ENCODE measurements at places on chromosomes 1 and 21. TPM values are rescaled to one million over a fixed set of nuclear protein-coding genes. Genes with fewer than 3 reads are reported as not detected.

The TTC22 gene
- total RNA-seq = 18.6 TPM

The PCAT6 gene
- total RNA-seq = not detected

The TRIM62 gene
- 26.2 TPM for total RNA-seq

The KRTAP19-5 gene
- not detected for total RNA-seq

The ARHGEF19 gene
- 13.1 TPM for total RNA-seq

The ESRRG gene
- not detected for total RNA-seq

The LYPD8 gene
- total RNA-seq = not detected

The RPE65 gene
- not detected for total RNA-seq

GRCh38 chr21:38669186-38669585, 136.5 kb upstream of the ETS2 start:
- no peak for DNase-seq
- H3K27me3 ChIP-seq = no peaks in the 10 kb centered on the region
- no peak overlapping the region for H3K4me3 ChIP-seq
- H3K27ac ChIP-seq = no peak overlapping the region
- no peaks in the 10 kb centered on the region for H3K36me3 ChIP-seq

DNA sequence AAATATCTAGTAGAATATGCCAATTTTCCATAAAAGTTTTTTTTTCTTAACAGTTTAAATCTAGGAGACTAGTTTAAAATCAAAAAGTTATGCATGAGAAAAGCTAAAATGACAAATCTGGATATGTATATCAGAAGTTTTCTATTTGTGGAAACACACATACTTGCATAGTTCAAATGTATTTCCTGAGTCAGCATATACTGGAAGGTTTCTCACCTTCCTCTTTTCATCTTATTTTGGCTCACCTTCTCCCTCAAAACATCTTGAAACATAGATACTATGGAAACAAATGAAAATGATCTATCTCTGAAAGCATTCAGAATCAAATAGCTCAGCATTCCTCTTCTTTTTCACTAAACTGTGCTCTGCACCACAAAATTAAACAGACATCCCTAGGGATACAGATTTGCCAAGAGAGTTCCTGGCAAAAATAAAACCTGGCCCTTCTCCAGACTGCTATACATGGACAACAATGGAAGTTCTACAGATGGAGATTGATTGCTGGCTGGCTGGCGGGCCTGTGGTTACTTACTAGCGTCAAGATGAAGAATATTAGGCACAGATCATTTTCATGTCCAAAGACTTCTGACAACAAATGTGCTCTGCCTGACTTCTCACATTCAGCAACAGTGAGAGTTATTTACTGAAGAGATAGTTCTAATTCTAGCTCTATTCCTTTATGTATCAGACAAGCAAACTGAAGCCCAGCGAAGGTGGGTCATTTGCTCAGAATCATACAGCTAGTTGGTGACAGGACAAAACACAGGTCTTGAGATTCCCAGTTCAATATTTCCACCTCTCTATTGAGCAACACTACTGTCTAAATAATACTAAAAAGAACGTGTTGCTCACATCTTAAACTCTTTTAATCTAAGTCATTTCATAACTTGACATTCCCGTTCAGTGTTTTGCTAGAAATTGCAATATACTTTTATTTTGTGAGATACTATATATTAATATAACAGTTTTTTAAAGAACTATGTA, 26.6 kb downstream of the DIPK1A start:
- no peak overlapping the region for H3K27ac ChIP-seq
- H3K27me3 ChIP-seq = no peaks in the 10 kb centered on the region
- no peak overlapping the region for H3K4me3 ChIP-seq
- DNase-seq = no peak

DNA sequence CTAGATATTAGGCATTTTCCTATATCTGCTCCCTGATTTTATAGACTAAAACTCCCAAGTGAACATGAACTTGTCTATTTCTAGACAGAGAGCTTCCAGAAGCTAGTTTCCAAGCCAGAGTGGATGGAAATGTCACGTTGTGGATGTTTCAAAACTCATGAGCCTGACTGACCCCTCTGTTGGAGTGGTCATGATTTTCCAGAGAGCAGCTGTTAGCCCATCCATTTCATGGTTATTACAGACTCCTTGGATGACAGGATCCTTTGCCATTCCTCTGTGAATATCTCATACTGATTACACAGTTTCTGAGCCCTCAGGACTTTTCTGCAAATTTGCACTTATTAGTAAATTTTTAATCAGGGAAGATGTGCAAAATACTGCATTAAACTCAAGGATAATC, 76.8 kb upstream of the ATF3 start:
- no peak overlapping the region for H3K4me3 ChIP-seq
- DNase-seq = no peak
- no peaks in the 10 kb centered on the region for H3K36me3 ChIP-seq
- no peak overlapping the region for H3K27ac ChIP-seq
- H3K4me1 ChIP-seq = no peaks in the 10 kb centered on the region

DNA sequence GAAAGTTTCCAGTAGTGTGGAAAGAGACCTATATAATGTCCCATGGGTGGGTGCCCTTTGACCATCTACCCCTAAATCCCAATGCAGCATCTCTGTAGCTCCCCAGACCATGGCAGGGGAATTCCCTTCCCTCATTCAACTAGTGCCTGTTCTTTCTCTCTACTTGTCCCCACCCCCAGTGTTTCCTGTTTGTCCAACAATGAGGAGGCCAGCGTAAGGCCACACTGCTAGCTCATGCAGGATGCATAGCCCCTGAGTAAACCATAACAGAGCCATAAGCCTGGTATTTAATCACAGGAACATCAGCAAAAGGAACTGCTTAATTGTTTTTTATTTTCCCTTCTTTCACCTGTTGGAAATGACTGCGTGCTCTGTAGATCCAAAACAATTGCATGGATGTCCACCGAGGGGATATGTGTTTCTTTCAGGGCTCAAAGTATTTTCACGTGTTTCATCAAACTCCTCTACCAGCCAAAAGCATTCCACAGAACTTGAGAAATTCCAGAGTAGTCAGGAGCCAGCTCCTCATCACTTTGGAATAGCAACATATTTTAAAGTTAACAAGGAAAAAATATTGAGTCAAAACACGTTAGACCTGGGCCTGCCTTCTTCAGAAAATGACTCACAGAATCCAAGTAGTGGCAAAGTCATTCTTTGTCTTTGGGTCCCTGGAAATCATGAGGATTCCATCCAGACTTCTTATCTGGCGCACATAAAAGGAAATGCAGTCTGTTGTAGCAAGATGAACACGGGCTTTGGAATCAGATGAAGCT, 162.5 kb upstream of the SGIP1 start:
- no peak for DNase-seq
- peaks cover 41% of the 10 kb centered on the region for H3K36me3 ChIP-seq
- H3K4me3 ChIP-seq = no peak overlapping the region
- peaks cover 96% of the 10 kb centered on the region for H3K4me1 ChIP-seq
- peak overlapping the region; percentile 47 for H3K27ac ChIP-seq

DNA sequence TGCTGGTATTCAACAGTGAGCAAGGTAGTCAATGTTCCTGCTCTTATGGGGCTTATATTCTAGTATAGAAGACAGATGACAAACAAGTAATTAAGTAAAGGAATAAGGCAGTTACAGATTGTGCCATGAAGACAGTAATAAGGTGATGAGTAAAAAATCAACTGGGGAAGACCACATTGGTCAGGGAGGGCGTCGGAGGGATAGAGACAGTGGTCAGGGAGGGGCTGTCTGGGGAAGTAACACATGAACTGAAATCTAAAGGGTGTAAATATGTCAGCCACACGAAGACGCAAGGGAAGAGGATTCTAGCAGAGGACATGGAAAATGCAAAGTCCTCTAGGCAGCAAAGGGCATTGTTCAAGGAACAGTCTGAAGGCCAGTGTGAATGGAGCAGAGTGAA, 10.1 kb downstream of the IL12RB2 start:
- no peak overlapping the region for H3K27ac ChIP-seq
- H3K27me3 ChIP-seq = no peaks in the 10 kb centered on the region
- no peak for DNase-seq

DNA sequence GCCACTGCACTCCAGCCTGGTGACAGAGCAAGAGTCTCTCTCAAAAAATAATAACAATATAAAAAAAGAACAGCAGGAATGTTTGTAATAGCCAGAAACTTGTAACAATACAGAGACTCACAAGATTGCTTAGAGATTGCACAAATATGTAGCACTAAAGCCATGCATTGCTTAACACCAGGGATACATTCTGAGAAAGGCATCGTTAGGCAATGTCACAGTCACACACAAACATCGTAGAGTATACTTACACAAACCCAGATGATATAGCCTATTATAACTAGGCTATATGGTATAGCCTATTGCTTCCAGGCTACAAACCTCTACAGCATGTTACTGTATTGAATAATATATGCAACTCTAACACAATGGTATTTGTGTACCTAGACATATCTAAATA, 45.3 kb downstream of the GPATCH2 start:
- H3K4me1 ChIP-seq = no peaks in the 10 kb centered on the region
- no peak overlapping the region for H3K4me3 ChIP-seq
- no peak overlapping the region for H3K27ac ChIP-seq
- no peaks in the 10 kb centered on the region for H3K36me3 ChIP-seq
- H3K27me3 ChIP-seq = no peaks in the 10 kb centered on the region

GRCh38 chr21:22791376-22791775, 1793.2 kb downstream of the NCAM2 start:
- H3K4me1 ChIP-seq = no peaks in the 10 kb centered on the region
- no peak overlapping the region for H3K4me3 ChIP-seq
- H3K27me3 ChIP-seq = no peaks in the 10 kb centered on the region
- H3K36me3 ChIP-seq = no peaks in the 10 kb centered on the region
- no peak for DNase-seq

DNA sequence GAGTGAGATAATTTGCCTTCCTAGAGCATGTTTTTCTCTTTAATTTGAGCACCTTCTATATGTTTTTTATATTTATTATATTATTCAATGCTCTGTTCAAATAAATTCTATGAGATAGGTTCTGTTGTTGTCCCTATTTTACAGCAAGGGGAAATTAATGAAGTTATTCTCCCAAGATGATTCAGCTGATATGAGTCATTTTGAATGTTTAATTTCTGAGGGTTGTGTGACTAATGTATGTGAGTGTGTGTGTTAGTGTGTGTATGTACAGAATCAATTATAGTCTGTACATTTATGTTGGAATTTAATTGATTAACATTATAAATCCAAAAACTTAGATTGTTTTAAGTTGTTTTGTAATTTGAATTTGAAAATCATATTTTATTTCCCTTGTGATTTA, 1536.7 kb upstream of the B3GALT2 start:
- no peak for DNase-seq
- H3K27ac ChIP-seq = no peak overlapping the region
- H3K27me3 ChIP-seq = no peaks in the 10 kb centered on the region
- H3K4me3 ChIP-seq = no peak overlapping the region
- H3K36me3 ChIP-seq = no peaks in the 10 kb centered on the region
- H3K4me1 ChIP-seq = no peaks in the 10 kb centered on the region

GRCh38 chr1:32334274-32334861, 1.7 kb downstream of the MARCKSL1 start:
- H3K4me1 ChIP-seq = peaks cover 40% of the 10 kb centered on the region
- peaks cover 29% of the 10 kb centered on the region for H3K36me3 ChIP-seq
- H3K27ac ChIP-seq = no peak overlapping the region
- H3K4me3 ChIP-seq = no peak overlapping the region
- no peak for DNase-seq

- peak within 1 kb of the TSS; percentile 59 for H3K4me3 ChIP-seq
- DNase-seq = peak; percentile 44
- H3K4me1 ChIP-seq = peaks cover 38% of the 10 kb centered on the region
- H3K27ac ChIP-seq = peak within 1 kb of the TSS; percentile 74
Observed at GRCh38 chr1:151047591-151047924, at the start of gene C1orf56. C1orf56 (plus strand) TSS chr1:151047751; CDS start chr1:151047848, 97 bp downstream.

DNA sequence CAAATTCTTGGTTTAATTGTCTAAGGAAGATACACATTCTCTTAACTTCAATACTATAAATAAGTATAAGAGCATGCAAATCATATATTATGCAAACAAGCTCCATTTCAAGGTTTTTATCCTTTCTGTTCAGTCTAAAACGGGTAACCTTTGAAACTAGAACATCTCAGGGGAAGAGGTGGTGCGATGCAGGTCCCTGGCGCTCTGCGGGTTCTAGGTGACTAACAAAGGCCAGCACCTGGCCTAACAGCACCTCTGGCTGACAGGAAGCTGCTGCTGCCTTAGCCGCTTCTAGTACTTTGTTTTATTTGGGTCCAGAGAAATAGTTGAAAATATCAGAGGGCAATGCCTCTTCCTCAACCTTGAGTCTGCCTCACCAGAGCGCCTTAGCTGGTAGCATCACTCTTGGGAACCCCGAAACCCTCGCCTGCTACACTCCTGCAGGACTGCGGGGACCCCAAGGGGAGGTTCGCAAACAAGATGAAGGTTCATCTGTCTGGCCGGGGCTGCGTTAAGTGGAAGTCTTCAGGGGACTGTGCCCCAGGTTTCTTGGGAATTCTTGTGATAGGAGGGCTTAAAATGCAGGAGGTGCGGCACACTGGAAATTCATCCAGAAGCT, 45.5 kb downstream of the PRDM15 start:
- no peaks in the 10 kb centered on the region for H3K4me1 ChIP-seq
- no peak overlapping the region for H3K4me3 ChIP-seq
- DNase-seq = no peak
- H3K36me3 ChIP-seq = peaks cover 28% of the 10 kb centered on the region

DNA sequence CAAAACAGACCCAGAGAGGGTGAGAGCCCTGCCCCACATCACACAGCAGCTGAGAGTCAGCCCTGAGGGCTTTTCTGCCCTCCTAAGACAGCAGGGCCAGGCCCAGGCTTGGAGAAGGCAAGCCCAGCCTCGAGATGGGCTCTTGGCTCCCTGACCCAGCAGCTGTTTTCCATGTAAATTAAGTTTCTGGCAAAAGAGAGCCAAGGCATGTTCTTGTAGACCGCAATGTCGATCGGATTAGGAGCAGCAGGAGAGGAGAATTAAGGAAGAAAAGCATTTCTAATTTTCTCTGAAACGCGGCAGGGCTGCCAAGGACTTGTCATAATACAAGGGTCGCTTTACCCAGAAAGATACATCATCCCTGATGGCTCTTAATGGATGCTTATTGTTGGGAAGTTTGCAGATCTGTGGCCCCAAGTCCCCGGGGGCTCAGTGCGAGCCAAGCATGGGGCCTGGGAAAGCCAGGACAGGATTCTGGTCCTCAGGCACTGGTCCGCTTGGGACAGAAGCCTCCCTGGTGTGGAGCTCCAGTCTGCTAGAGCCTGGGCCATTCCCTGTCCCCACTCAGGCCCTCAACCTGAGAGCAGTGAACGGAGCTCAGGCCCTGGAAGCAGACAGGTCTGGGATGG, 62.8 kb downstream of the DMRTB1 start:
- no peaks in the 10 kb centered on the region for H3K36me3 ChIP-seq
- no peak overlapping the region for H3K4me3 ChIP-seq
- DNase-seq = no peak
- no peak overlapping the region for H3K27ac ChIP-seq

GRCh38 chr1:216015116-216015515, 408.1 kb downstream of the USH2A start:
- H3K36me3 ChIP-seq = no peaks in the 10 kb centered on the region
- H3K4me1 ChIP-seq = no peaks in the 10 kb centered on the region
- no peaks in the 10 kb centered on the region for H3K27me3 ChIP-seq

- no peaks in the 10 kb centered on the region for H3K4me1 ChIP-seq
- H3K4me3 ChIP-seq = no peak overlapping the region
- H3K36me3 ChIP-seq = no peaks in the 10 kb centered on the region
- no peak for DNase-seq
- H3K27me3 ChIP-seq = no peaks in the 10 kb centered on the region
Observed at GRCh38 chr21:41302976-41303375, 13.6 kb upstream of the FAM3B start.

- peak within 1 kb of the TSS; percentile 99 for H3K27ac ChIP-seq
- H3K36me3 ChIP-seq = no peaks in the 10 kb centered on the region
- H3K27me3 ChIP-seq = no peaks in the 10 kb centered on the region
- peak within 1 kb of the TSS; percentile 93 for H3K4me3 ChIP-seq
Observed at GRCh38 chr1:235327559-235328270, at the start of gene ARID4B. ARID4B (minus strand) TSS chr1:235328179; CDS start chr1:235326919, 1,260 bp downstream.
